A549 treated with ZK216348 at 1 μM for 4 hours (cell line): ENCODE measurements at places on chromosomes 7 and 10. TPM values are rescaled to one million over a fixed set of nuclear protein-coding genes. Genes with fewer than 3 reads are reported as not detected.

The PIP4K2A gene
- total RNA-seq, result 21.0 to 46.5 TPM (median 25.3 TPM) in 5 replicates

The PON1 gene
- total RNA-seq, result 0.37 to 1.5 TPM (median 0.92 TPM) in 5 replicates

The OR2A7 gene
- total RNA-seq, result not detected in 5 replicates

The NRG3 gene
- total RNA-seq, result not detected in 5 replicates

The PPP1R9A gene
- total RNA-seq, result 2.4 to 5.8 TPM (median 3.9 TPM) in 5 replicates

The SMNDC1 gene
- 44.9 to 62.6 TPM (median 49.4 TPM) in 5 replicates for total RNA-seq

The THSD7A gene
- 1.6 to 3.3 TPM (median 3.1 TPM) in 5 replicates for total RNA-seq

The OR9A2 gene
- not detected in 5 replicates for total RNA-seq

The ITIH5 gene
- total RNA-seq, result 0.08 to 0.24 TPM (median 0.11 TPM) in 4 of 5 replicates, not detected in the other

The ASAH2B gene
- total RNA-seq, result 3.4 to 6.1 TPM (median 5.0 TPM) in 5 replicates

The KNDC1 gene
- 0.52 to 2.4 TPM (median 0.87 TPM) in 5 replicates for total RNA-seq

The PCLO gene
- total RNA-seq, result 0.85 to 1.6 TPM (median 1.1 TPM) in 5 replicates

The MKRN1 gene
- 53.4 to 72.5 TPM (median 55.7 TPM) in 5 replicates for total RNA-seq

The LSM8 gene
- total RNA-seq, result 38.1 to 70.8 TPM (median 39.5 TPM) in 5 replicates
